ENCODE measurements at places on chromosomes 16 and 17.

- no peak for DNase-seq
Measured at GRCh38 chr17:74087002-74087585, 116.4 kb upstream of the RPL38 start.

DNA sequence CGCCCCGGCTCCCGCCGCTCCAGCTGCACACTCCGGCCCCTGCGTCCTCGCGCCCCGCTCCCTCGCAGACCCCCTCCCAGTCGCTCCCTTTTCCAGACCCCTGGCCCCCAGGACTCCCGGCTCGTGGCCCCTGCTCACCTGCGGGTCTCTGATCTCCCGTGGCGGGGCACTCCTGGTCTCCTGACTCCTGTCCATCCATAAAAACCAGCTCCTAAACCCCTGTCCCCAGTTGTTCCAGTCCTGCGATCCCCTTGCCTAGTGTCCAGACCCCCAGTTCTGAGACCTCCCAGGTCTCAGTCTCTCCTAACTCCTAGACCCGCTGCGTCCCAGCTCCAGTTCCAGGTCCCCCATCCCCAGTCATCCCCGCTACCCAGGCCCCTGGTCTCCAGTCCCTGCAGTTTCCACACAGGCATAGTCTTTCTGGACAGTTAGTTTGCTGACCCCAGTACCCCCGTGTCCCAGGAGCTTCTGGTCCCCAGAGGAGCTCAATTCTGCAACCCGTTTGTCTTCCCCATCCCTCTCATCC lies 379 bp downstream of the SNX29 start:
- no peak for DNase-seq

- DNase-seq, result no peak
Measured at GRCh38 chr16:19766554-19766884, 48.4 kb downstream of the IQCK start.

DNA sequence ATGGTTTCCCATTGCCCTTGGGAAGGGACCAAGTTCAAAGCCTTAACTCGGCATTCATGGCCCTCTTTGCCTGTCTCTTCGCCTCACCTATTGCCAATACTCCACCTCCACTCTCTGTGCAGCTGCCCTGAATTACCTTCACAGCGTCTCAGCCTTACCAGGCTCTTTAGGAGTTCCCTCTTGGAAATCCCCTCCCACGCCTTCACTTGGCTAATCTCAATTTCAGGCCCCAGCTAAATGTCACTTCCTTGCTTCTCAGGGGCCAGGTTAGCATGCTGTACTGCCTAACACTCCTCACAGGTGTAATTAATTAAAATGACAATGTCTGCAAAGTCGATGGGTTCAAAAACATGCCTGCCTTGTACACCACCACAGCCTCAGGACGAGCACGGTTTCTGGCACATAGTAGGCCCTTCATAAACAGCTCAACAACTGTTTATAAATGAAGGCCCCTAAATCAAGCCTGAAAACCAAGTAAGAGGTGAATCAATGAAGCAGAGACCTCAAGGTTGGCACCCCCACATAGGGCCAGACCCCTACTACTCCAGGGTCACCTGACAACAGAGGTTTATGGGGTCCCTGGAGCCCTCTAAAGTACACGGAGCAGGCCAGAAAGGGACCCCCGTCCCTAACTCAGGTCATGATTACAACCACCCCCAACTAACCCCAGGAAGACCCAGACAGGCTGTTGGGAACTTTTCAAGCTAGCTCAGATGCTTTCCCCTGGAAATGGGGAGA lies 11.2 kb upstream of the EEF2K start:
- peak; percentile 49 for DNase-seq

- DNase-seq, result peak; percentile 55
Measured at GRCh38 chr17:7323731-7324437, 5.3 kb downstream of the NEURL4 start.

DNA sequence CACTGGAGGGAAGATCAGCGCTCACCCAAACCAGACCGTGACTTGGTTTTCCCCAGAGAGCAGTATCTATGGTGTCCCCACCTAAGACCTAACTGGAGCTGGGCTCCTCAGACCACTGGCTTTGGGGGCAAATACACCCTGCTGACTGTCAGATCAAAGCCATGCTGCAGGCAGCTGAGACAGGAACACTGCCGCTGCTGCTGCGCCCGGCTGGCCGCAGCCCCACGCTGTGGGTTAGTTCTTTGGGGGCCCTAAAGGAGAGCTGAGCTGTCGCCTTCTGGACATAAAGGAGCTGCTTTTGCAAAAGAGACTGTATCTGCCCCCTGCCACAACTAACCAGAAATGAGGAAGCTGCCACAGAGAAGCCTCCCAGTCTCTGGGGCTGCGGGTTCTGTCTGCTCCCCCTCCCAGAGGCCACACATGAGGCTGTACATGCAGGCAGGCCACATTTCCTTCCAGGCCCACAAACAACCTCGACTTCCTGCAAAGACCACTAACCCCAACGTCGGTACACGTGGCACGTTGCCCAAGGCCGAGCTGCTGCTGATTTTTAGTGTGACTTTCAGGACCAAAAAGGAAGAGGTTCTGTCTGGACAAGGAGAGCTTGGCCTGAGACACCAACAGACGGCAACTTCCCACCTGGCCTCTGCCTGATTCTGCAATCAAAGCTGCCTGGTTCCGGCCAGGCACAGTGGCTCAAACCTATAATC lies 18.2 kb upstream of the ABR start:
- DNase-seq, result peak; percentile 68

GRCh38 chr17:82497483-82498405 lies 21.8 kb upstream of the FOXK2 start:
- DNase-seq, result no peak

DNA sequence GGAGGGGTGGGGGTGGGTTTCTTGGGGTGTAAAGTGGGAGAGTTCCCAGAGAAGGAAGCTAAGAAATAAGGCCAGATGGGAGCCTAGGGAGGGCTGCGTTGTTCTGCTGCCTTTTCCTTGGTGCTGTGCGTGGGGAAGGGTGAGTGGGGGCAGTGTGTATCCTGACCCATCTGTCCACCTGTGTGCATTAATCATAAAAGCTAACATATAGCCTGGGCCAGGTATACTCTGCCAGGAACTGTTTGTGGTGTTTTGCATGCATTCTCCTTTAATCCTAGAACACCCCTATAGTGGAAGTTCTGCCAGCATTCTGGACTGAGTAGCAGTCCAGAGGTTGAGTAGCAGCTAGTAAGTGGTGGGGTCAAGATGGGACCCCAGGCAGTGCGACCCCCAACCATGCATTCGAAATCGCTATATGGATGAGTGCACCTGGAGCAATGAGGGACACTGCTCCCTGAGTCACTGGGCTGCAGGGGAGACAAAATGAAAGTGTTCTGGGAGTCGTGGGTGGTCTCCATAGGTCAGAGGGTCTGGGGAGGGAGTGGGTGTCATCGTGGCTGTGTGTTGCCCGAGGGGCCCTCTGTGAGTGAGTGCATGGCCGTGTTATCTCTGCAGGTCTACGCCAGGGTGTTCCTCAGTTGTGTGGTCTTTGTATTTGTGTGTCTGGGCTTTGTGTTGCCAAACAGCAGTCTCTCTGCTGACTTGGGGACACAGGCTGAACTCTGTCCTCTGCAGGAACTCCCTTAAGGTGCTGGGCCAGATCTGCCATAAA lies 1.3 kb downstream of the ERBB2 start:
- DNase-seq, result no peak

DNA sequence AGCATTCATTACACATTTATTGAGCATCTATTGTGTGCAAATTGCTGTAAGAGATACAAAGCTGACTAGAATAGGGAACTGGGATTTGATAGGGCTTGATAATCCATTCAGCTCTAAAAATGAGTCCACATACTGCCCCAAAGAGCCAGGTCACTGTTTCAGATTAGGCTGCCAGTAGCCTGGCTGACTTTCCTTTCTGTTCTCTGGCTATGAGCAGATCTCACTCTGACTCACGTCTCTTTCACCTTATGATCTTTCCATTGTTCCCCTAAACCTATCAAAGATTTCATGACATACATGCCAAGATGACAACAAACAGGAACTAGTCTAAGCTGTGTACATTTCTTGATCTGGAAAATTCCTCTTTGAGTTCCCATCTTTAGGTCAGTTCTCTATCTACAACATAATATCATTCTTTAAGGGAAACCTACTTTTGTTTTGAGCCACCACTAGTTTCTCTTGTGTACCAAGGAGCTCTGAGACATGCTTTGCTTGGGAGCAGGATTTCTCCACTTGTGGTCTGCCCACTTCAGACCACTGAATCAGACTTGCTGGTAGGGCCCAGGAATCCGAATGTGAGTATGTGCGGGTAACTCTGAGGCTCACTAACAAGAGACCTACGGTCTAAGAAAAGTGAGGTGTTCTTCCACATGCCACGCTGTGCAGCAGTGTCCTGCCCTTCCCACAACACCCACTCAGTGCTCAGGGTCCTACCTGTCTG lies 40.9 kb upstream of the ICAM2 start:
- DNase-seq, result no peak

- no peak for DNase-seq
Measured at GRCh38 chr16:259814-260253, 15.9 kb downstream of the RGS11 start.

DNA sequence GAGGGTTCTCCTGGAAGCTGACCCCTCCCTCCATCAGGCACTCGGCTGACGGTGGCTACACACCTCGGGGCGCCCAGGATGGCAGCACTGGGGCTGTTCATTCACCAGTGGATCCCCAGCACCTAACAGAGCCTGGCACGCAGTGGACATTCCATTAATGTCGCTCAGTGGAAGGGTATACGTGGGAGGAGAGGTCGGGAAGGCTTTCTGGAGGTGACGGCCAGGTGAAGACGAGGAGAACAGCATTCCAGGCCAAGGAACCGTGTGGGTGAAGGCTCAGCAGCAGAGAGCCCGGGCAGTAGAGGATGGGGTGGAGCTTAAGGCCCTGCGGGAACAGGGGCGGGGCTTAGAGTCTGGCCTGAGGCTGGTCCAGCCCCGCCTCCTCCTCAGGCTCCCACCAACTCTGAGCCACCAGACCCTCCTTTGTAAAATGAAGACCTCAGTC lies 2.5 kb upstream of the HS3ST6 start:
- DNase-seq, result no peak

GRCh38 chr17:61755078-61755477 lies 108.2 kb downstream of the BRIP1 start:
- no peak for DNase-seq

DNA sequence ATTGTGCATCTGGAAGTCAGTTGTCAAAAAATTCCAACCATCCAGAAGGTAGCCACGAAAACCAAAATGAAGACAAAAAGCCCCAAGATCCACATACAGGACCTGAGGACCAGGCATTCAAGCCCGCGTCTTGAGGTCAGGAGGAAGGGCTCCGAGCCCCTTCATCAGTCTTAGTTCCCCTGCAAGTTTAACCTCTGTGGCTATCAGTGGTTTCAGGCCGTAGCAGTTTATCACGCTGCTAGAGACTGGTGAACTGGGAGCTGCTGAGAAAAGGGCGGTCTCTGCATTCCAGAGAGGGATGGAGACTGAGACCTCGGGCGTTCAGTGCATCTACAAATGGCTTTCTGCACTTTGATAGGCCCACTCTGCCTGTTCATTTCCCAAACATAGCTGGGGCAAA lies 70.6 kb downstream of the IRF8 start:
- DNase-seq, result no peak

DNA sequence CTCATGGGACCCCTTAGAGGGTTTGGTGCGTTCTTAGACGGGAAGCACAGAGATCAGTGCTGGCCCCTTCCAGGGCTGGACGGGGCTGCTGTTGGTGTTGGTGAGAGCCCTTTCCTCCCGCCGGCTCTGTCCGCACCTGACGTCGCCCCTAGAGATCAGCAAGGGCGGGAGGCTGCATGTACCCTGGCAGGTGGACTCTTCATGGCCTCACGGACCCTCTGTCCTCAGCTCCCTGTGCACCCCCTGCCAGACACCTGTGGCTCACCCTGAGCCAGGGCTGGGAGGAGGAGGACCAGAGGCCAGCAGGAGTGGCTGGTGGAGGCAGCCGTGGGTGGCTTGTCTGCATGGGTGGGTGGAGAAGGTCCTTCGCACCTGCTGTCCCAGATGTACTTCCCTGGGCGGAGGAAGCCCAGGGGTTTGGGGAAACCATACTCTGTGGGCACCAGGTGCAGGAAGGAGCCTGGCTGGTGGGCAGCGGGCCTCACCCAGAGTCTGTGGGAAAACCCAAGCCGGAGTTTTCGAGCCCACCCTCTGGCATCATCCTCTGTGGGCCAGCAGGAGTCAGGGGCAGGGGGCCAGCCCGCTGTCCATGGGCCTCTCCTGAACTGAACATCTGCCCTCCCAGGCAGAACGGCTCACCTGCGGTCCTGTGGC lies 348.6 kb downstream of the SEC14L1 start:
- DNase-seq, result no peak

DNA sequence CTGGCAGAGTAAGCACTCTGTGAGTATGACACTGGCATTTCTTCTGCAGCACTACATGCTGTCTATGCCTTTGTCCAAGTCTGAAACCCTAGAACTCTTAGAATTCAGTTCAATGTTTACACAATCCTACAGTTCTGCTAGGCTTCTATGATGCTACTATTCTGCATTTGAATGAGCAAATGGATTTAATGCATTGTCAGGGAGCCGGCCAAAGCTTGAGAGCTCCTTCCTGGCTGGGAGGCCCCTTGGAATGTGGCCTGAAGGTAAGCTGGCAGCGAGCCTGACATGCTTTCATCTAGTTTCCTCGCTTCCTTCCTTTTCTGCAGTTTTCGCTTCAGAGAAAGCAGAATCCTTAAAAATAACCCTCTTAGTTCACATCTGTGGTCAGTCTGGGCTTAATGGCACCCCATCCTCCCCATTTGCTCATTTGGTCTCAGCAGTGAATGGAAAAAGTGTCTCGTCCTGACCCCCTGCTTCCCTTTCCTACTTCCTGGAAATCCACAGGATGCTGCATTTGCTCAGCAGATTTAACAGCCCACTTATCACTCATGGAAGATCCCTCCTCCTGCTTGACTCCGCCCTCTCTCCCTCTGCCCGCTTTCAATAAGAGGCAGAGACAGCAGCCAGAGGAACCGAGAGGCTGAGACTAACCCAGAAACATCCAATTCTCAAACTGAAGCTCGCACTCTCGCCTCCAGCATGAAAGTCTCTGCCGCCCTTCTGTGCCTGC lies at the start of gene CCL2:
CCL2 (plus strand) TSS at position 635 of the 730 bp plus-strand sequence; CDS start at position 700, 65 bp downstream.
- no peak for DNase-seq

GRCh38 chr17:75078284-75079022 lies 9.3 kb upstream of the SLC16A5 start:
- no peak for DNase-seq

DNA sequence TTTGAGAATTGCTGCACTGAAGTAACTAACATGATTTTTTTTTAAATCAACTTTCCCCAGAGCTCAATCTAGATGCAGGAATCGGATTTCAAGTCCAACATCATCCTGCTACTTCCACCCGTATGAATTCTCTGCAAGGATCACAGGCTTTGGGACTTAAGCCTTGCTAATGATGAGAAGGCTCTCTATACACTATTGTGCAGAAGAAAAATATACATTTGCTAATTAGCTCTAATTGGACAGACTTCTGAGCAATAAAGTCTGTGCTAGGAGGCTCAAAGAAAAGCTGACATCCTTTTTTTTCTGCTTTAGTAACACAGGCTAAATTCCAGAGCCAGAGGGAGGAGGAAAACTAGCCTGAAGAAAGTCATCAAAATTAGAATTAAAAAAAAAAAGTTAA lies 433.6 kb downstream of the PMP22 start:
- no peak for DNase-seq
